ENCODE measurements at places on chromosomes 11 and 22.

DNA sequence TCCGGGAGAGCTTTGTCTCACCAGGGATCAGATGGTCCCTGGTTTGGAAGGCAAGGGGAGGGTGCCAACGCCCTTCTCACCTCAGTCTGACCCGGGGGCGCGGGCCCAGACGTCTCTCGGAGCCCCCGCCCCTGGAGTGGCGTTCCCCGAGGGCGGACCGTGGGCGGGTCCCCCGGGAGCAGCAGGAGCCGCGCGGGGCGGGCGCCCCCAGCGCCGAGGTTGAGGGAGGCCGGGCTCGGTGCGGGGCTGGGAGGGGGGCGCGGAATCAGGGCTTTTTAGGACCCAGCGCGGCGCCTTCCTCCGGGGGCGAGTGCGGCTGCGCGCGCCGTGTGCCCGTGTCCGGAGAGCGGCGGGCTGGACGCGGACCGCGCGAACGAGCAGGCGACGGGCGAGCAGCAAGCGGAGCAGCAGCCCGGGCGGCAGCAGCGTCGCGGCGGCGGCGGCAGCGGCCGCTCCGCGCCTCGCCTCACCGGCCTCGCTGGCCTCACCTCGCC is at the start of gene KCNC1:
KCNC1 (plus strand) TSS at position 364 of the 494 bp plus-strand sequence. CDS start 1,222 bp downstream, outside the sequence.
- DNase-seq = no peak

- DNase-seq = no peak
Observed at GRCh38 chr22:46780453-46780852, 18.0 kb downstream of the TBC1D22A start.

GRCh38 chr11:4105916-4106315 is 11.3 kb downstream of the RRM1 start:
- no peak for DNase-seq

- DNase-seq = no peak
Observed at GRCh38 chr11:114243461-114244372, 52.5 kb upstream of the NNMT start.

DNA sequence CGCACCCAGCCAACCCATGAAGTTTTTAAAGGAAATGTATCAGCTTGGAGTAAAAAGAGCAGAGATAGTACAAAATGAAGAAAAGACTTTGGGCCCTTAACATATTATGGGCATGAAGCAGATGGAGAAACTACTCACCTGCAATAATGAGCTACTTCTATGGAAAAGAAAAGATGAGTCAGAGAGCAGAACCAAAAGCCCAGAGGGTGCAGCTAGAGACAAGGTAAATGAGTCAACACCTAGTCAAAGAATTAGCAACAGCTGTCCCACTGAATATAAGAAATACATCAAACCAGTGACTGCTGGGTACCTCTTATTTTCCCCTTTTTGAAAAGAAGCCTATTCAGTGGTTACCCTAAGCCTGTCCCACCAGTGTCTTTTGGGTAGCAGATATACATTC is 61.8 kb downstream of the RPL27A start:
- no peak for DNase-seq

DNA sequence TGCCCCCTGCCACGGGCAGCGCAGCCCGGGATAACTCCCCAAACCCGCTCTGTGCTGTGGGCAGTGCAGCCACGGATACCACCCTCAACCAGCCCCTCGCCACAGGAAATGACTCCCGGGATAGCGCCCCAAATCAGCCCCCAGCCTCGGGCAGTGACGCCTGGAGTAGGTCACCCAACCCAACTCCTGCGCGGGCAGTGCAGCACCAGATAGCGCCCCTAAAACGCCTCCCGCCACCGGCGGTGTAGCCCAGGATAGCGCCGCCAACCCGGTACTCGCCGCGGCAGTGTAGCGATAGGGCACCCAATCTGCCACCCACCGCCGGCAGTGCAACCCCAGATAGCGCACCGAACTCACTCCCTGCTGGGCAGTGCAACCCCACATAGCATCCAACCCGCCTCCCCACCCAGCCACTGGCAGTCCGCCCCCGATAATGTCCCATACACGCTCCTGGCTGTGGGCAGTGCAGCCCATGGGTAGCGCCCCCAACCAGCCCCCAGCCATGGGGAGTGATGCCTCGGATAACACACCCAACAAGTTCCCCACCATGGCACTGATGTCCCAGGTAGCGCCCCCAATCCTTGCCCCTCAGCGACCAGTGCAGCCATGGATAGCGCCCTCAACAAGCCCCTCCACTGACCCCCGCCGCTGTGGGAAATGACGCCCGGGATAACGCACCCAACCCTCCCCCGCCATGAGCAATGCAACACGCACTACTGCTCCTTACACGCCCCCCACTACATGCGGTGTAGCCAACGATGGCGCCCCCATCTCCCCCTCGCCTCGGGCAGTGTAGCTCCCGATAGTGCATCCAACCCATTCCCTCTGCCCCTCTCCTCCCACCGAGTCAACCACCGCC is 1.5 kb downstream of the RFPL2 start:
- no peak for DNase-seq

DNA sequence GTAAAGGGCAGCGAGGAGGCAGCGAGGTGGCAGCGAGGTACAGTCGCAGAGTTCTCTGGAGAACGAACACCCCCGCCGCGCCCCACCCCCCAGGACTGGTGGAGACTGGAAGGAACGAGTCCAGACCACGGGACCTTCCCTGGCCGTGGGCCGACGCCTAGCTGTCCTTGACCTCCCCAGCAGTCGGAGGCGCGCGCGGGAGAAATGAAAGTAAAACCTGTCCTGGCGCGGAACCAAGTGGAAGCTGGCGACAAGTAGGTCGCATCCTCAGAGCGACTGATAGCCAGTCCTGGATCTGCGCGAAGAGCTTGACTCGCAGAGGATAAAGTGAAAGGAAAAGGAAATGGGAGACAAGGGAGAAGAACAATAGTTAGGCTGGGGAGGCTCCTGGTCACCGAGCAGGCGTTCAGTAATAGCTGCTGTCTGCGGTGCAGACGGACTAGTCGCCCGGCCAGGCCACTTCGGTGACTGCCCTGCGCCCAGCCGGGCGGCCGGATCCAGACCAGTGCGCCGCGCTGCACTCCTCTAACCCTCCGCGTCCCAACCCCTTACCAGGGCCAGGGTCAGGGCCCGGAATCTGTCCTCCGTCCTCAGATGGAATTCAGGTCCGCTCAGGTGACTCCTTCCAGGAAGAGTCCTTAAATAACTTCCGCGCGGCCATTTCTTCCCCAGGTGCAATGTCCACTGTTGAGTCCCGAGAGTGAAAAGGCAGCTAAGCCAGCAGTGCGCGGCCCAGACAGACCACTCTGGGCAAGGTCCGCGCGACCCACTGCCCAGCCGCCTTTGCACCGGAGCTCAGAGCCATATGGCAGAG is 1.9 kb upstream of the ADM start:
- DNase-seq = peak; percentile 54

- no peak for DNase-seq
Observed at GRCh38 chr22:26585104-26585790, 4.7 kb downstream of the TPST2 start.

GRCh38 chr11:105211806-105212554 is 72.4 kb upstream of the CARD18 start:
- no peak for DNase-seq

DNA sequence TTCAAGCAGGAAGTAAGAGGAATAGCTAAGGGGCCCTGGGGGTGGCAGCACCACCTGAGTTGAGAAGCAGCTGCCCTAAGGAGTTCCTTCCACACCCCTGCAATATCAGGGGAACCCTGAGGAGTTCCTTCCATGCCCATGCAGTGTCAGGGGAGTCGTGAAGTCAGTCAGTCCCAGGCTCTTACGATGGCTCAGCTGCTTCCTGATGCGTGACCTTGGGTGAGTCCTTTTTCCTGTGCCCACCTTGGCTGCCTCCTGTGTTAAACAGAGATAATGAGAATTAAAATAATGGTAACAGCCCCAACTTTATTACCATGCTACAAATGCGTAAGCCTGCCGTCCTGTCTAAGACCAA is 181.1 kb downstream of the MIAT start:
- DNase-seq = no peak

DNA sequence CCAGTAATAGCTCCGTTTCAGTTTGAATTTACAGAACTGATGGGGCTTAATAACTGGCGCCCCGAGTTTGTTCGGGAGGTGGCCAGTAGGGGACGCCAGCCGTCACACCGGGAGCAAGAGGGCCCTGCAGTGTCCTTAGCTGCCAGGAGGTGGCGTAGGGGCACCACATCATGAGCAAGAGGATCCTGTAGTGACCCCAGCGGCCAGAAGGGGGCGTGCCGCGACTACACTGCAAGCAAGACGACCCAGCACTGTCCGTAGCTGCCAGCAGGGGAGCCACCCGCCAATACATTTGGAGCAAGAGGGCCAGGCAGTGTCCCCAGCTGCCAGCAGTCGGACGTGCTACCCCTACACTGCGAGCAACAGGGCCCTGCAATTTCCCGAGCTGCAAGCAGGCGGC is 663.7 kb upstream of the B3GAT1 start:
- no peak for DNase-seq

GRCh38 chr11:116342148-116342547 is 430.6 kb downstream of the BUD13 start:
- DNase-seq = no peak

DNA sequence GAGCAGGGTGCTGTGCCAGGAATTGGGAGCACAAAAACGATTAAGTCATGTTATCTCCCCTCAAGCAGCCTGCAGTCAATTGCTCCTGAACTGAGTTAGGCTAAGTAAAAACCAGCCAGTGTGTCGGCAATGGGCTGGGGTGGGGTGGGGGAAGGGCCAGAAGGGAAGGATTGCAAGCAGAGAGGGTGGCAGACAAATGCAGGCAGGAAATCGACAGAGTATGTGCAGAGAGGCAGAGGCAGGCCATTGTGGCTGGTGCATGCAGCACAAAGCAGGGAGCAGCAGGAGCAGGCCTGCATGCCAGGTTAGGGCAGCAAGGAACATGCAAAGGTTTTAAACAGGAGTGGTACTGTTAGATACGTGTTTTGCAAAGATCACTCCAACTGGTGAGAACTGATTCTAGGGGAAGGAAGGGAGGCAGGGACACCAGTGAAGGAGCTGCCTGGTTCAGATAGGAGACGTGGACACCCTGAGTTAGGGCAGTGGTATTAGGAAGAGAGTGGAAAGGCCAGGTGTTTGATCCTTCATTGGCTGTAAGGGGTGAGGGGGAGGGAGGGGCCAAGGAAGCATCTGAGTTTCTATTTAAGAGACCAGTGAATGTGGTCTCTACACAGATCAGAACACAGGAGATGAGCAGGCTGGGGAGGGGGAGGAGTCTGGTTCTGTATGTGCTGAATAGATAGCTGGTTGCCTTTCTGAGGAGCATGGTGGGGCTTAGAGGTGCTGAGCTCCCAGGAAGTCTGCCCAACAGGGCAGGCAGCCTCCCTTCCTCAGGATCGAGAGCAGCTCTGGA is 70.8 kb upstream of the PHOX2A start:
- DNase-seq = no peak

GRCh38 chr22:47407461-47408025 is 645.1 kb downstream of the TBC1D22A start:
- DNase-seq = no peak

- no peak for DNase-seq
Observed at GRCh38 chr22:24108073-24108472, 73.2 kb upstream of the SUSD2 start.

GRCh38 chr22:30781271-30781875 is 86.7 kb downstream of the OSBP2 start:
- no peak for DNase-seq

DNA sequence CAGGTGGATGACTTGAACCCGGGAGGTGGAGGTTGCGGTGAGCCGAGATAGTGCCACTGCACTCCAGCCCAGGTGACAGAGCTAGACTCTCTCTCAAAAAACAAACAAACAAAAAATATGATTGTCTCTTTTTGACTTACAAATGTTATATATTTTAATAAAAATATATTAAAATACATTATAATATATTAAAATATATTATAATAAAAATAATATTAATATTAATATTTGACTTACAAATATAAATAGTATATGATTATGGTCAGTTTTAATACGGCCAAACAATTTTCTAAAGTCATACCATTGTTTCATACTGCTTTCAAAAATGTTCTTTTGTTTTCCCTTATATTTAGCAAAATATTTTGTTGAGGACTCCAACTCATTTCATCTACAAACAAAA is 27.2 kb upstream of the DDX6 start:
- DNase-seq = no peak

GRCh38 chr11:3616721-3617460 is 24.9 kb downstream of the ART5 start:
- DNase-seq = no peak

GRCh38 chr11:129328756-129329155 is 46.9 kb upstream of the BARX2 start:
- DNase-seq = no peak

GRCh38 chr22:23274146-23274526 is 93.8 kb downstream of the BCR start:
- DNase-seq = no peak

- DNase-seq = no peak
Observed at GRCh38 chr11:36508743-36509142, 1.3 kb downstream of the TRAF6 start.

DNA sequence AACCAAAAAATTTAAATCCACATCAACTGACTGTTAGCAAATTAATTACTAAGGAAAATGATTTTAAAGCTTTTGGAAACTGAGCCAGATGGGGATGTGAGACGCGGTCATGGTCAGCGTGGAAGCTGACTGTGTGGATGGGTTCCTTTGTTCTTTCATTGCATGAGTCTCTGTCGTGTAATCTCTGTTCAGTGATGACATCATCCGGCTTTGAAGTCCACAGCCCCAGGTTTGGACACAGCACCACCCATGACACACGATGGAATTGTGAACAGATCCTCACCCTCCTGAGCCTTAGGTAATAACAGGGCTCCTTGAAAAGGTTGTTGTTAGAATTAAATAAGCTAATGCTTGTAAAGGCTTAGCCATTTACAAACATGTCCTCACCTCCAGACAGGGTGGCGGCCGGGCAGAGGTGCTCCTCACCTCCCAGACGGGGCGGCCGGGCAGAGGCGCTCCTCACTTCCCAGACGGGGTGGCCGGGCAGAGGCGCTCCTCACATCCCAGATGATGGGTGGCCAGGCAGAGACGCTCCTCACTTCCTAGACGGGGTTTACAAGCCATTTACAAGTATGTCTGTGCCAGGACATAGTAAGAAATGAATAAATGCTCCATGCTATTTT is 677.3 kb downstream of the TBC1D22A start:
- no peak for DNase-seq

- DNase-seq = no peak
Observed at GRCh38 chr11:93054279-93054678, 84.8 kb downstream of the MTNR1B start.

GRCh38 chr11:110162216-110162615 is 69.0 kb downstream of the ZC3H12C start:
- no peak for DNase-seq

GRCh38 chr11:128709402-128709801 is 15.5 kb downstream of the FLI1 start:
- DNase-seq = no peak

DNA sequence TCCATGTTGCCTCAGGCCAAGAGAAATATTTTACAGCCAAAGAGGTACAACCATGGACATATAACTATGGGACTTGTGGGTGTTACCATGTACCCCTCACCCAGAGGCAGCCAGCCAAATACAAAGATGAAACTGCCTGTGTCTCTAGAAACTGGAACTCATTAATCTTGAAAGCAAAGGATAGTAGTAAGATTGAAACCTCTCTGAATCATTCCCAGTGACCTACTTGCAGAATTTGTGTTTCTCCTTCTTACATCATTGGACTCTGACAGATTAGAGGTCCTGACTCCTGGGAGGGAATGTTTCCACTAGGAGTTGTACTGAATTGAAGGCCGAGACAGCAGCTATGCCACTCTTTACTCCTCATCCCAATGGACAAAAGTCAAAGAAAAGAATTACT is 257.4 kb upstream of the UBASH3B start:
- no peak for DNase-seq

Measured in left renal pelvis (tissue), 4 donors.